ENCODE measurements at places on chromosomes 6 and 20.
A peak's percentile ranks its signal among the peaks of the same experiment; 100 is the strongest.

DNA sequence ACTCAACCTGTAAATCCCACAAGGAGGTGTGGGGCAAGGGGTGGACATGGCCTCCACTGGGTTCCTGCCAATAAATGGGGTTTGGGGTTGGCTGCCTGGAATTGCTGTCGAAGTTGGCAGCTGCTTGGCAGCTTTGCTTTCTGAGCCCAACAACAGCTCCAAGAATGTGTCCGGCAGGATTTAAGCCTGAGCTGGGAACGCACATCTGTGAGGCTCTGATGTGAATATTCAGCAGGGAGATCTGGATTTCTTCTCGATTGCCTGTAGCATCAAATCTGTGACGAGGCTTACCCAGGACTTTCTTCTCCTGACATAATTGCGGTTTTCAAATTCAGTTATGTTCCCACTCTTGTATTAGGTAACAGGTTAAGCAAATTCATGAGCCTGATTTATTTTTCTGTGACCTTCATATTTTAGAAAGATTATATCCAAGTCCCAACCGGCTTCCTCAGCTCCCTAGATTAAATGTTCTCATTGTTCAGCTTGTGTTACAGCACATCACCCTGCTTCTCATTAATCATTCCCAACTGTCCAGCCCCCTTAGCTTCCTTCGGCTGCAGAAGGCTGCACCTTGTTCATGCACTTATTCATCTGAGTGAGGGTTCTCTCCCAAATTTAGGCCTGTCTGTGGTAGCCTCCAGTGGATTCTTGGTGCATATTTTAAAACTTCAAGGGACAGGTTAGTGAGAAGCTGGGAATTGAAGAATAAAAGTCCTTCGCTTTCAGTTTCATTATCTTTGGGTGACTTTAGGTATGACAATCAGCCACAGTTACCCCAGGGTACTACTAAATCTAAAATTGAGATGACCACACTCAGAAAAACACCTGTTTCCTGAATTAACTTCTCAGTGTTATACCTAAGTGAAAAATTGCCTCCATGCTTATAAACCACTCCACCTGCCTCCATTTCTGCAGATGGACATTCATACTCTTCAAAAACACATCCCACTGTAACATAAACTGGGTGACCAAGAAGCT, 310.0 kb downstream of the ESR1 start:
- no peak for DNase-seq

DNA sequence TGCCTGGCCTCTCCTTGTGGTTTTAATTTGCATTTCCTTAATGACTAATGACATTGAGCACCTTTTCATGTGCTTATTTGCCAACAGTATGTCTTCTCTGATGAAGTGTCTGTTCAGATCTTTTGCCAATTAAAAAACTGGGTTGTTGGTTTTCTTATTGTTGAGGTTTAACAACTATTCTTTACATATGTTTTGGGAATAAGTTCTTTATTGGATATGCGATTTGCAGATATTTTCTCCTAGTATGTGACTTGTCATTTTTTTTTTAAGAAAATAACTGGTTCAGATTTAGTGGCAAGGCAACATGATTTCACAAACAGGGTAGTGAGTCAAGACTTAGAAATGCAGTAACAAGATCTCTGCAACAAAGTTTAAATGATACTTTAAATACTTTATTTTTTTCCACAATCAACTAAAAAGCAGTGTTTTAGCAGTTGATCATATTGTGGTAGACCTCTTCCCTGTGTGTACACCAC, 67.8 kb downstream of the TIAM2 start:
- peak; percentile 91 for DNase-seq

DNA sequence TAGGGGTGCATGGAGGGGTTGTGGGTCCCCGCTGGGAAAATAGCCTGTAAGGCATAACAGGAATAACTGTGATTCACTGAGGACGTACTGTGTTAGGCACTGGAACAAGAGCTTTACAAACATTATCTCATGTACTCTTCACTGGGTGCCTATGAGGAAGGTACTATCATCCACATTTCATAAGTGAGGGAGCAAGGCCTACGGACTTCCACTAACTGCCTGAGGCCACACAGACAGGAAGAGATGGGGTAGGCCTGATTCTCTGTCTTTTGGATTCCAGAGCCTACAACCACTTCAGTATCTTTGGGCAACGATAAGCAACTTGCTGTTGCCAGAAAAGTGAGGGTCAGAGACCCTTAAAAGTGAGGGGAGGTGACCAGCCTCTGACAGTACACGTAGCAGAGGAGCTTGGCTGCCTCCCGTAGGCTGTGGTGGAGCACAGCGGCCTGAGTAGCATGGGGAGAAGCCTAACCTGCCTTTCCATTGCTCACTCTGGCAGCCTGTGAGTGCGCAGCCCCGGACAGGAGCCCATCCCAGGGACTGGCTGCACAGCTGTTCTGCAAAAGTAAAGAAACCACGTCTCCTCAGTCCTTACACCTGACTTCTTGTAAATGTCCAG, 30.4 kb downstream of the PSMB1 start:
- DNase-seq = peak; percentile 16

GRCh38 chr20:1803932-1804501, 91.2 kb upstream of the SIRPA start:
- DNase-seq = no peak

DNA sequence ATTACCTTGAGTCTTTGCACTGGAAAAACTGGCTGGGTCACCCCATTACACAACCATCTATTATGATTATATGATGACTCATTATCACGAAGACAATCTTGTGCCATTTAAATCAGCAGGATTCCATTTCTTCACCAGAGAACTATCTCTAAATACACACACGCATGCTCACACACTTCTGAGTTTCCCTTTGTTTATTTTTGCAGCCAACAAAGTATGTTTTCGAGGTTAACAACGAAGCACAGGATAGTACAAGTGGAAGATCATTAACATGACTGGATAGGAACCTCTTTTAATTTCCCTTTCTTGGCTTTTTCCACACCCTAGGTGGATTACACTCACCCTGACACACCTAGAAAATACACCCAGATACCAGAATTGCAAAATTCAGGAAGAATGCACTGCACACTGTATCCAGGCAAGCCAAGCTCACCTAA, 18.9 kb downstream of the PERP start:
- DNase-seq = peak; percentile 78

DNA sequence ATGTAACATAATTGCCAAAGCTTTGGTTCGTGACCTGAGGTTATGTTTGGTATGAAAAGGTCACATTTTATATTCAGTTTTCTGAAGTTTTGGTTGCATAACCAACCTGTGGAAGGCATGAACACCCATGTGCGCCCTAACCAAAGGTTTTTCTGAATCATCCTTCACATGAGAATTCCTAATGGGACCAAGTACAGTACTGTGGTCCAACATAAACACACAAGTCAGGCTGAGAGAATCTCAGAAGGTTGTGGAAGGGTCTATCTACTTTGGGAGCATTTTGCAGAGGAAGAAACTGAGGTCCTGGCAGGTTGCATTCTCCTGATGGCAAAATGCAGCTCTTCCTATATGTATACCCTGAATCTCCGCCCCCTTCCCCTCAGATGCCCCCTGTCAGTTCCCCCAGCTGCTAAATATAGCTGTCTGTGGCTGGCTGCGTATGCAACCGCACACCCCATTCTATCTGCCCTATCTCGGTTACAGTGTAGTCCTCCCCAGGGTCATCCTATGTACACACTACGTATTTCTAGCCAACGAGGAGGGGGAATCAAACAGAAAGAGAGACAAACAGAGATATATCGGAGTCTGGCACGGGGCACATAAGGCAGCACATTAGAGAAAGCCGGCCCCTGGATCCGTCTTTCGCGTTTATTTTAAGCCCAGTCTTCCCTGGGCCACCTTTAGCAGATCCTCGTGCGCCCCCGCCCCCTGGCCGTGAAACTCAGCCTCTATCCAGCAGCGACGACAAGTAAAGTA, 547 bp upstream of the ESR1 start:
- no peak for DNase-seq

- DNase-seq = no peak
Observed at GRCh38 chr6:113512576-113512975, 344.6 kb upstream of the MARCKS start.

- DNase-seq = no peak
Observed at GRCh38 chr6:41273714-41274113, 12.8 kb downstream of the TREM1 start.

DNA sequence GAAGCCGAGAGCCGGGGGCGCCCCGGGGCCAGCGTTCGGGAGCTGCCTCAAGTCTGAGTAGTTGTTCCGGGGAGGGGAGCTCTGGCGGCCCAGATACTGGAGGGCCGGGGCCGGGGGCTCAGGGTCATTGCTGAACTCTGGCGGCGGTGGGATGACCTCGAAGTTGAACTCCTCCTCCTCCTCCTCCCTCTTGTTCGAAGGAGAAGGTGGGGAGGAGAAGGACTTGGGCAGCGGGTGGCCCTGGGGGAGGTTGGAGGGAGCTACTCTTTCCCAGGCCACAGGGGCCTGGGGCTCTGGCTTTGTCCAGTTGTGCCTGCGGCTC, 37.7 kb downstream of the C6orf132 start:
- no peak for DNase-seq

DNA sequence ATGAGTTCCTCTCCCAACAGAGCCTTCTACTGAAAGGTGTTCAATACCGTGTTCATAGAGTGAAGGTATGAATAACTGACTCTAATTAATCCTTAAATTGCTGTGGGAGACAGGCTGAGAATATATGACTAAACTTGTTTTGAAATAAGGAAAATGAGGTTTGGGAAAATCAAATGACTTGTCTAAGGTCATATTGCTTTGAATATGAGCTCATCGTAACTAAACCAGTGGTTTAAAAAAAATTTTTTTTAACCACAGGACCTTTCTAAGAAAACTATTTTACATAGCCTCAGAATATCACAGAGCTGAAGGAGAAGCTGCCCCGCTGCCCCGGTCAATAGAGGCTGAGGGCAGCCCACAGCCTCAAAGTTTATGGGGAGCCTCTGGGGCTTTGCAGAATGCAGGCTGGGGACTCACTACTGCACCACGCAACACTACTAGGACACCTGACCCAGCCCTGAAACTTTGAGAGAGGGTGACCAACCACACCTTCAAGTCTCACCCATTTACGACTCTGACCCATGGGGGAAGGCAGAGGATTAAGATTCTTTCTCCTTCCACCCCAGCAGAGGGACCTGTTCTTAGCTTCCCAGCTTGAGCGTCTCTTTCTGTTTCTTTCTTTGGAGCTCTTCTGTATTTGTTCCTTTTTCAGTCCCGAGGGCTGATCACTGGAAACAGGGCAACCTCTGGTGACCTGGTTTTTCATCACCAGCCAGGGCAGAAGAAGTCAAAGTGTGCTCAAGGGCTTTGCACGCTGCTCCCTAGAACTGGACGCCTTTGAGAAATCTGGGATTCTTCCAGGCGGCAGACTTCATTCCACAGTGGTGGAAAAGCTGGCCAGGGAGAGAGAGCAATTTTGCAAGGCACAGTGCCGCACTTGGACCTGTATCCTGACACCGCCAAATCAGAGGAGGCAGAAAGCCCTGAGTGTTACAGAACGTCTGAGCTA, 220.2 kb downstream of the ATXN1 start:
- DNase-seq = no peak

Measured in fibroblast of skin of right biceps (primary cell).